ENCODE measurements at places on chromosomes 5 and 9.
A peak's percentile ranks its signal among the peaks of the same experiment; 100 is the strongest.

DNA sequence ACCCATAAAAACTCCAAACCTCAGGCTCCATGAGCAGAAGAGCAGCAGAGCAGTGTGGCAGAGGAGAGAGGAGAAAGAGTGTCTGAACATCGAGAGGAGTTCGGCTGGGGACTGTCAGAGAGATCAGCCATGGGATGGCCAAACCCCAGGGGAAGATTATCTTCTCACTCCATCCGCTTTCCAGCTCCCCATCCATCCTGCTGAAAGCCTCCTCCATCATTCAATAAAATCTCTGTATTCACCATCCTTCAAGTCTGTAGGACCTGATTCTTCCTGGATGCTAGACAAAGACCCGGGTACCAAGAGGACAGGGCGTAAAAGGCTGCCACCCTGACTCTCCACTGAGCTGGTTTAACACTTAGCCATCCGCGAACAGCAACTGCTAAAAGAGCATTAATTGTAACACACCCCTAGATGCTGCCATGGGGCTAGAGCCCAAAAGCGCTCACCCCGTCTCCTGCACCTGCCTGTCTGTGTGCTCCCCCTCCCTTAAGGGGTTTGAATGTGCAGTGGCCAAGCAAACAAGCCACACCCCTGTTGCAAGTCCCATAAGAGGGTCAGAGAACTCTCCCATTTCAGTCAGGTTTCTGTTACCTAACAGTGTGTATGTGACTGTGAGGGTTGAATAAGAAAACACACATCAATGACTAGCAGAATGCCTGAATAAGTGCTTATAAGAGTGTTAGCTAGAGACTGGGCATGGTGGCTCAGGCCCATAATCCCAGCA, 13.9 kb upstream of the SELENOP start:
- DNase-seq: no peak

DNA sequence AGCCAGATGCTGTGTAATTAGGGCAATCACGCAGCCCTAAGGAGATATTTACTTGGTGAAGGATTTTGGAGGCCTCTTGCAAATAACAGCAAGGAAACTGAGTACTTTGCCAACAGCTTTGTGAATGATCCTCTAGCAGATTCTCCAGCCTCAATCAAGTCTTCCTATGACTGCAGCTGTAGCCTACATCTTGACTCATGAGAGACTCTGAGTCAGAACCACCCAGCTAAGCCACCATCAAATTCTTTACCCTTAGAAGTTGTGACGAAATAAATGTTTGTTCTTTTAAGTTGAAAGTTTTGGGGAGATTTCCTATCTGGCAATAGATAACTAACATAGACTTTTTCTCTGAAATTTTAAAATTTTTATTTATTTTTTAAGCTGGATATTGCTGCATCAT, 237.6 kb upstream of the CCNH start:
- DNase-seq: no peak

DNA sequence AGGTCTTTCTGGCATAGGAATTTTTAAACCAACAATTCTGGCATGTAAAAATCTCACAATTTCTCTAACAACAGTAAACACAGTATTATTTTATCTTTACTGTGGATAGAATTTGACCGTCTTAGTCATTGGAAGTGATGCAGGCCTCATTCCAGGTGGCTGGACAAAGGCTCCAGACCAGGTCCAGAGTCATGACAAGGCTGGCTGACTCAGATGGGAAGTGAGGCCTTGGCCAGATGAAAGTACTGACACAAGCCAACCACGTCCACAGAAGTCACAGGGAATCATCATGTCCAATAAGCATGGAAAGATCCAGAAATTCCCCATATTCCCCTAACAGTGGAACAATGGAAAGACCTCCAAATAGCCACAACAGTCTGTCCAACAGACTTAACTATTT, 12.4 kb downstream of the SPOCK1 start:
- peak; percentile 30 for DNase-seq

- DNase-seq: no peak
Observed at GRCh38 chr5:126810596-126811380, 33.9 kb downstream of the LMNB1 start.

GRCh38 chr5:53109056-53109442, 508 bp downstream of the MOCS2 start:
- no peak for DNase-seq

GRCh38 chr9:21154018-21154608, 12.3 kb downstream of the IFNA21 start:
- no peak for DNase-seq

DNA sequence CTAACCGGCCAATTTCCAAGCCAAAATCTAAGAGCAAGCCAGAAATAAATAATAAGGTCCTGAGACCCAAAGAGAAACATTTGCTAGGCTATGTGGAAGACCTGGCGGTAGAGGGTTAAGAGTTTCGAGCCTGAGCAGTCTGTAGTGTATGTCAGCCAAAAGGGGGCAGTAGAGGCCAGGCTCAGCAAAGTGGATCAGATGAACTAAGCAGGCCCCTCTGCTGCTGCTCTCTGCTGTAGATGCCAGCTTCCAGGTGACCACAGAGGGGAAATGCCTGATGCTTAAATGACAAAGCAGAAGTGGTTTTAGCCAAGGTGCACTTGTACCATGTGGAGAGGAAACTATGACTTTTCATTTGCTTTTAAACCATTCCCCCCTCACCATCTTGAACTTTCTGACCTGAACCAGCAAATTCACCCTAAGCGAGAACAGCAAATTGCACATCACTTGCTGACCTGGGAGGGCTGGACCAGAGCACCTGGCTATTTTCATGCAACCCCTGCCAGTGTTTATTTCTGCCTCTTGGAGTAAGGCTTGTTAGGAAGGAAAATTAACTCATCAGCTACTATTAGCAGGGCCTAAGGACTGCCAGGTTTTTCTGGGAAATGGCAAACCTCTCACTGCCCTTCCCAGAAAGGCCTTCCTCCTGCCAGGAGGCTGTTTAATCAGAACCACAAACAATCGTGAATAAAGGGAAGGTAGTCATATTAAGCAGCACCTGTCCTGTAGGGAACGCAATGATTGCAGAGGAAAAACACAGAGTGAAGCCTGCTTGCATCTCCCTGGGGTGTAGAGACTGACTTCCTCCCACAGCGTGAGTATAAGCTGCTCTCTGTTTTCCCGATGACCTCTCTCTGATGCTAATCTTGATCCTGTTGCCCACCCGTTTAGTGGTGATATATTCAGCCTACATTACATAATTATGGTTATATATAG, 818.2 kb downstream of the TLR4 start:
- DNase-seq: no peak

Measured in uterus (tissue), 4 donors.